ENCODE measurements at places on chromosomes 11 and 22. TPM values are rescaled to one million over a fixed set of nuclear protein-coding genes. Genes with fewer than 3 reads are reported as not detected.

Gene PIH1D2
- 4.3 TPM for total RNA-seq

DNA sequence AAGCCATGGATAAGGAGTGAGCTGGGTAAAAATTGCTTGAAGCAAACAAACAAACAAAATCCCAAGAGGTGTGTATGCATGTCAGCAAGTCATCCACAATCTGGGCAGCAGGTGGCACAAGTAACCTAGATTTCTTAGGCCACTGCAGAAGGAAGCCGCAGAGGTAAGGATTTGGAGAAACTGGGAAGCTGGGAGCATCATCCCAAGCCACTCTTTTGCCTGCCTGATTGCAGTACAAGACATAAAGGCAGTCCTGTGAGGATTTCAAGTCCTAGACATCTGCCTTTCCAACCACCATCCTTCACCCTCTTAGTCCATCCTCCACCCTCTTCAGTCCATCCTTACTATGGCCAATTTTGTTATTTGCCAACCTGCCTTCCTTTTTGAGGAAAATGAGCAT, 67.2 kb upstream of the BMAL1 start:
- peak; percentile 71 for DNase-seq

- no peak for DNase-seq
Observed at GRCh38 chr11:63623513-63624140, 9.4 kb upstream of the PLAAT3 start.

- DNase-seq = no peak
Observed at GRCh38 chr11:72525466-72525865, 91.1 kb upstream of the CLPB start.

Gene SLC1A2
- total RNA-seq = 0.11 TPM

GRCh38 chr11:6523253-6523652, 26.2 kb downstream of the DNHD1 start:
- no peak for DNase-seq

Gene FOLR3
- total RNA-seq = not detected

- peak; percentile 92 for DNase-seq
Observed at GRCh38 chr11:65416341-65416824, 6.2 kb upstream of the NEAT1 start.

Gene FAM83F
- not detected for total RNA-seq

DNA sequence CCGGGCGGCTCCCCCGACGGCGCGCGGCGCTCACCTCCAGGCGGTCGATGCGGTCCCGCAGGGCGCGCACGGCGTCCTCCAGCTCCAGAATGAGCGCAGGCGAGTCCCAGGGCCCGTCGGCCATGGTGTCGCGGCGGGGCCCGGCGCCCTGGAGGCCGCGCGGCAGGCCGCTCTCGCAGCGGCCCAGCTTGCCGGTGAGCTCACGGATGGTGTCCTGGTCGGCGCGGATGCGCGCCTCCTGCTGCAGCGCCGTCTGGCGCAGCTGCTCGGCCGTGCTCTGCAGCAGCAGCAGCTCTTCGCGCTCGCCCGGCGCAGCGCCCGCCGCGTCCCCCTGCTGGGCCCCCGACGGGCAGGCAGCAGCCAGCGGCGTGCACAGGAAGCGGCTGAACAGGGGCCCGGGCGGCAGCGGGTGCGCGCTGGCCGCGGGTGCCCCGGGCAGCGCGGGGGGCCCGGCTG, 599 bp downstream of the NPTXR start:
- peak; percentile 92 for DNase-seq

DNA sequence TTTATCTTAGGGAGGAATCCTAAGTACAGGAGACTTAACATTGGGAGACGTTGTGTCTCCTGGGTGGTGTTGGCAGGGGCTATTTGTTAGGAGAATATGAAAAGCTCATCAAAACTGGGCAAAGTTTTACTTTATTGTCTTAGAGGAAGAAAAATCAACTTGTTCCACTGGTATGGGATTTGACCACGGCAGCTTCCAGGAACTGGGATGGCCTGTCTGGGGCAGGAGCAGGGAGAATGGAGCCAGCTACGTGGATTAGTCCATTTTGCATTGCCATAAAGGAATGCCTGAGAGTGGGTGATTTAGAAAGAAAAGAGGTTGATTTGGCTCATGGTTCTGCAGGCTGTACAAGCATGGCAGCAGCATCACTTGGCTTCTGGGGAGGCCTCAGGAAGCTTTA, 198.4 kb downstream of the ADAMTS15 start:
- DNase-seq = no peak

GRCh38 chr11:96275801-96276594, 67.0 kb downstream of the MAML2 start:
- no peak for DNase-seq

DNA sequence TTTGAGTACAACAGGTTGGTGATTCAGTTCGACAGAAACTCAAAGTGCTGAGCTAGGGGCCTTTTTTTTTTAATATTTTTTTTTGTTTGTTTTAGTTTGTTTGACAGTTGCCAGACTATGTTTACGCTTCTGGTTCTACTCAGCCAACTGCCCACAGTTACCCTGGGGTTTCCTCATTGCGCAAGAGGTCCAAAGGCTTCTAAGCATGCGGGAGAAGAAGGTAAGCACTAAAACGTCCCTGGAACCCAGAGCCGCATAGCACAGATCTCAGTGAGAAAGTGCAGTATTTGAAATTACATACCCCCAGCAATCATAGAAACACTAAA, 649 bp downstream of the PRRG4 start:
- DNase-seq = no peak

GRCh38 chr22:42022162-42022847, 23.7 kb downstream of the WBP2NL start:
- DNase-seq = no peak

DNA sequence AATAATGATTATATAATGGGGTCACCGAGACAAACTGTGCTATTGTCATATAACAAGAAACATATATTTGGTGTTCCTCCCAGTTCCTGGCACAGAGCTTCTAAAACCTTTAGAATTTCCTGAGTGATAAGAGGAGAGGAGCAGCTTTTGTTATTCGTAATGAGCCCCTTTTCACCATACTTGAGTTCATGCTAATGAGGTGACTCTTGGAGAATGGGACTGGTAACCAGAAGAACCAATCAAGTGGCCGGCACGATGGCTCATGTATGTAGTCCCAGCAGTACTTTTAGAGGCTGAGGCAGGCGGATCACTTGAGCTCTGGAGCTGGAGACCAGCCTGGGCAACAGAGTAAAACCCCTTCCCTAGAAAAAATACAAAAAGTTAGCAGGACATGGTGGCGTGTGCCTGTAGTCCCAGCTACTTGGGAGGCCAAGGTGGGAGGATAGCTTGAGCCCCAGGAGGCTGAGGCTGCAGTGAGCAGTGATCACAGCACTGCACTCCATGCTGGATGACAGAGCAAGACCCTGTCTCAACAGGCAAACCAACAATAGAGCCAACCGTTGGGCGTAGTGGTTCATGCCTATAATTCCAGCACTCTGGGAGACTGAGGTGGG, 62.7 kb upstream of the FTH1 start:
- DNase-seq = peak; percentile 63

DNA sequence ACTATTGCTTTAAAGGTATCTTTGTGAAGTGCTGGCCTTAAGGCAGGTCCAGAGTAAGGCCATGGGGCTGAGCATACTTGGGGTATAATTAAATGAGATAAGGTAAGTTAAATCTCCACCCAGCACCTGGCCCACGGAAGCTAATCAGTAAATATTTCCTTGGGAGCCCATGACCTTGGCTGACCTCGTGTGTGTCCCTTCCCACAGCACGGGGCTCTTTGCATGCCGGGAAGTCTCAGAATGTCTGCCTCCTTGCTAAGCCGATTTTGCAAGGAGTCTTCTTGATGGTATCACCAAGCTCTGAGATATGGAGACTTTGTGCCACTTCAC, 46.5 kb downstream of the ADM start:
- DNase-seq = no peak

Gene APOBEC3C
- total RNA-seq = 13.0 TPM

DNA sequence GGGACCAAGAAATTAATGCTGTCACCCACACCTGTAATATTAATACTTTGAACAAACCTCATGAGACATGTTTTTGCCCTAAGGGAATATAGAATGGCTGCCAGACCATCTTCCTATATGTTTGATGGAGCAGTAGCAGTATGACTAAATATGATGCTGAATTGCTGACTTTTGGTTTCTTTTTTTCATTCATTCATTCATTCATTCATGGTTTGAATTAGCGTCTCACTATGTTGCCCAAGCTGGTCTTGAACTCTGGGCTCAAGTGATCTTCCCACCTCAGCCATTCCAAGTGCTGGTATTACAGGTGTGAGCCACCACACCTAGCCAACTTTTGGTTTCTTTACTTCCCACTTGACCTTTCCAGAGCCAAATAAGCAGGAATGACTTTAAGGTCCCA, 7.8 kb downstream of the CCDC117 start:
- DNase-seq = no peak

Gene GRM5
- total RNA-seq = not detected

- DNase-seq = peak; percentile 66
Observed at GRCh38 chr11:44171518-44171917, 76.0 kb downstream of the EXT2 start.

- DNase-seq = peak; percentile 61
Observed at GRCh38 chr22:50001388-50002231, 11.0 kb downstream of the IL17REL start.

Data from A673 (cell line).